Stimulated activated CD8-positive, alpha-beta memory T cell treated with anti-CD3 and anti-CD28 coated beads, Interleukin-4, amount 100 ng/mL, for 1 hour (primary cell): ENCODE measurements at places on chromosomes 4 and X.

DNA sequence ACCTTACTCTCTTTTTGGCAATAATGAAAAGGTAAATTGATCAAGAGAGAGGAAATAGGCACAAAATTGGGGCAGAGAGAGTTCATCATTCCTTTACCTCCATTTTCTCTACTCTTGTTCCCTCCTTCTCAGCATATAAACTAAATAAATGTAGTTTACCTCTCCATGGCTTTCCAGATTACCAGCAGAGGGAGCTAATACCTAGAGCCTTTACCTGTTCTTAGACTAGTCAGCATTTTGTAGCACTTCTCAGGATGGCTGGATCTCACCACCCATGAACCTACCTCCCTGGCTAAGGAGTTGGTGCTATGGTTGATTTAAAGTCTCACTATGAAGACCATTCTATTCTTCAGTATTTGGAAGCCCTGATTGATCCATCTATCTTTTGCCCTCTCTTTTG, 15.7 kb downstream of the OFD1 start:
- no peak for DNase-seq

- no peak for DNase-seq
Observed at GRCh38 chr4:21699446-21699845, 249.1 kb downstream of the KCNIP4 start.

GRCh38 chr4:35100932-35101331, 1143.4 kb downstream of the ARAP2 start:
- no peak for DNase-seq

GRCh38 chrX:133215747-133216146, 2.4 kb downstream of the TFDP3 start:
- no peak for DNase-seq

- DNase-seq: no peak
Observed at GRCh38 chr4:7917669-7918068, 22.0 kb downstream of the AFAP1 start.

DNA sequence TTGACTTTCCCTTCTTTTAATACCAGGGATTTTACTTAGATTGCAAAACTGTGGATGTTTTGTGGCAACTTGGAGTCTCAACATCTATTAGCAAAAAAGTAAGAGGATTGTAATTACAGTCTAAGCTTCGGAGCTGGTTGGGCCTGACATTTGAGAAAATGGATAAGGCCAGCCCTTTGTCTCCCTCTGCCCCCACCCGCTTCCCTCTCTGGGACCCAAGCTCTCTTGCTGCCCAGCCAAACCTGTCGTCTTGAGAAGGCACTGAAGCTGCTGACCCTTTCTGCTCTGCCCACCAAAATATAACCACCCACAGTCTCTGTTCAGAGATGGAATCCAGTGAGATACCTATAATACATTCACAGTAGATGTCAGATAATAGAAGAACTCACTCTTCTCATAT, 49.6 kb downstream of the SHROOM3 start:
- no peak for DNase-seq

GRCh38 chrX:124737771-124738170, 391.4 kb downstream of the SH2D1A start:
- no peak for DNase-seq

DNA sequence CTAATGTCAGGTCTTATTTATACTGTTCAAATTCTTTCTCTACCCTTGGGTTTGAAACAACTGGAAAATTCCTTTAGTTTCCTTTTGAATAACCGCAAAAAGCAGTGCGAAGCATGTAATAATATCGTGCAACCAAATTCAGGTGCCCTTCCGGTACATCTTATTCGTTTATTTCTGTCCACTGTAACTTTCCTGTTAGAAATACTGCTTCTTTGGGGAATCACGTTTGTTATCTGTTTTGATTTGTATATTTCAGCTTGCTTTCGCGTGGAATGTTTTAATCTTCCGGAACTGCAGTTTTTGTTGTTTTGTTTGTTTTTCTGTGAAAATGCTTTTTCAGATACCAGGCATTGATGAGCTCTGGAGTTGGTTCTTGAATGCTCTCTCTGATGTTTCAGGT, 85.7 kb upstream of the HPRT1 start:
- no peak for DNase-seq

- DNase-seq: no peak
Observed at GRCh38 chr4:3243136-3243780, 5.7 kb upstream of the MSANTD1 start.

DNA sequence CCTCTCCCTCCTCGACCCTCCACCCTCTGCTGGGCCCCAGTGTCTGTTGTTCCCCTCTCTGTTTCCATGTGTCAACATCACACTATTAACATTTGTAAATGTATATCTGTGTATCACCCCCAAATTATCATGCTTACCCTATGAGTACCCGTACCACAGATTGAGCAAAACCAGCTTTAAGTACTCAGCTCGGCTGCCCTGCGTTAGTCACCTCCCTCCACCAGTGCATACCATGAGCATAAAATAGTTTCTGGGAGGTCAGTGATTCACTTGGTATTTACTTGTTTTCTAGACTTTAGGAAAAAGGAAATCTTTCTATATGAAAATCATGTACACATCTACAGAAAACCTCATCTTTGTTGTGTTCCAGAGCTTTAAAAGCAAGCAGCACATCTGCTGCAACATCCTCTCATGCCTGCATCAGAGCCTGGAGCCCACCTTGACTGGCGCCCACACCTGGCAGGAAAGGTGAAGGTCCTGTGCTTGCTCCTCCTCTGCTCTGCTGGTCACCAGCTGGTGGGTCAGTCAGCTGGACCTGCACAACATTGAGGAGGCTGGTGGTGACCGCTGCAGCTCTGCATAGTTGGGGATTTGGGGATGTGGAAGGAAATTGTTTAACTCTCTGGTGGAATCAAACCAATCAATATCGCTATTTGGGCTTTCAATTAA, 214.4 kb upstream of the KLF3 start:
- DNase-seq: no peak

DNA sequence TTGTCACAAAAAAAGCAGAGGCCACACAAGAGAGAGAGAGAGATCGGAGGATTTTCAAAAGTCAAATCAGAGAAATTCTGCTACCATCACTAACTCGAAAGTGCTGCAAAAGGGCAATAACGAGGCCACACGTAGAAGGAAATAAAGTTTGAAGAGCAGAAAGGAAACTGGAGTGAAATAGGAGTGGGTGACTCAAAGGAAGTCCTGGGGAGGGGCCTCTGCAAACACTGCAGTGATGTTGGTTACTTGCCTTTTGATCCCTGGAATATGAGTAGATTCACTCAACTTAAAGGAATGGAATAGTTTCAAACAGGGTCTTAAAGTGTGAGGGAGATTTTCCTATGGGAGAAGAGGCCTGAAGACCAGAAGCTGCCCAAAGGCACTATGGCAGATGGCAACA, 663.4 kb upstream of the LCORL start:
- no peak for DNase-seq

GRCh38 chrX:68072041-68072440, 361.3 kb downstream of the OPHN1 start:
- no peak for DNase-seq

- no peak for DNase-seq
Observed at GRCh38 chr4:109559625-109559982, 442 bp upstream of the MCUB start.

- DNase-seq: no peak
Observed at GRCh38 chrX:129818123-129818522, 25.6 kb downstream of the ZDHHC9 start.

GRCh38 chrX:75522565-75523431, at the start of gene ZDHHC15:
Gene ZDHHC15 (minus strand): TSS chrX:75523037. CDS start chrX:75523024, 13 bp downstream.
- DNase-seq: no peak

DNA sequence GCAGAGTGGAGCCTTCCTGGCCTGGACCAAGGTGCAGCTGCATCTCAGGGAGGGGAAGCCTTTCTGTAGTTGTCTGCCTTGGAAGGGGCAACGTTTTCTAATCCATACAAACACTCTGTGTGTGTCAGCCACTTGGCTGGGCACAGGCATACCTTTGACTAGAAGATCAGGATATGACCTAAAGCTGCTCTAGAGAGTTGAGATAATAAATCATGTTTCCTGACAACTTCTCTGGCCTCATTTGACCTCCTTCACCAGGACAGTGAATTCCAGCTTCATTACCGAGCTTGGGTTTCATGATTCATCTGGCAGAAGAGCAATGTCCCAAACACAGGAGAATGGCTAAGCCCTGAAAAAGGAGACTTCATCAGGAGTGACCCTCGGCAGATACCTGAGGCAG, 89.6 kb upstream of the KIT start:
- no peak for DNase-seq

DNA sequence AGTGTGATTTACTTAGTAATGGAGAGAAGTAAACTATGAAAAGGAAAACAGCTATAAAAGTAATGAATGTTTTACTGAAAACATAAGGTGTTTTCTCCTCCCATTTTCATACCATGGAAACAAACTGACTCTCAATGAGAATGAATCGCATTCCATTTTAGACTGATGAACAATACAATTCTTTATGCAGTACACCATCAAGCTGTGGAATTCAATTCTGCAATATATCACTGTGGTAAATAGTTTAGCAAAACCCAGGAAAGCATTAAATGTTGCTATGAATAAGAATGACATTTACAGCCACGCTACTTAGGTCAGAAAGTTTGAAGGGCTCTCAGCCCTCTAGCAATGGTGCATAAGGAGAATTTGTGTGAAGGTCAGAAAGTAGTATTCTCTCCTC, 7.4 kb downstream of the DCAF8L2 start:
- no peak for DNase-seq

DNA sequence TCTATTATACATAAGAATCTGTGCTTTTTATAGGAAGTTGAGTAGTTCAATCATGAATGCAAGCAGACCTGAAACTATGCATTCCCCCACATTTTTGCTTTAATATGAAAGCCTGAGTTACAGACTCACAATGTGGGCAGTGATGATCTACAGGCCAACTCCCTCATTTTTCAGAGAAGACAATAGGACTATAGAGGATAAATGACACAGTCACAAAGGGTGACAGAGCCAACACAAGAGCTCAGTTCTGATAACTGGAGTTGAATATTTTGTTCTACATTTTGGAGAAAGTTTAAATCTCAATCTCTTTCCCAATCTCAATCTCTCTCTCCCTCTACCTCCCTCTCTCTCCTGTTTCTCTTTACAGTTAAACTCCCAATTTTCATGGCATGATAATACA, 27.0 kb downstream of the MBNL3 start:
- no peak for DNase-seq

DNA sequence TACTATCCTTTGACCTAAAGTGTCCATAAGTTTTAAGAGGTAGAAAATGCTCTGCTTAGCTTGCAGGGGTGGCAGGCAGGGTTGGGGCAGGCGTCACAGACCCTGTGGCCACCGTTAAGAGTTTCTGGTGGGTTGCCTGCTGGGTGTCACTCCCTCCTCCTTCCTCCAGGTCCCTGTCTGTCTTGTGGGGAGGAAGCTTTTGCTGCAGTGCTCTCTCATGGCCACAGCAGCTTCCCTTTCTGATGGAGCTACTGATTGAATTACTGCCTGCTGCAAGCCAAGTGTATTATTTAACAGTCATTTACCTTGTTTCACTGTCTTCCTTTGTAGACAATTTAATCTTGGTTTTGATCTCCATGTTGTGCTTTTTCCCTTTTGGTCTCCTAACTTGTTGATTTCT, 384.6 kb downstream of the IDS start:
- no peak for DNase-seq

GRCh38 chrX:44514272-44514671, 28.4 kb downstream of the FUNDC1 start:
- DNase-seq: no peak

GRCh38 chr4:78120144-78120880, 63.2 kb downstream of the FRAS1 start:
- DNase-seq: no peak

DNA sequence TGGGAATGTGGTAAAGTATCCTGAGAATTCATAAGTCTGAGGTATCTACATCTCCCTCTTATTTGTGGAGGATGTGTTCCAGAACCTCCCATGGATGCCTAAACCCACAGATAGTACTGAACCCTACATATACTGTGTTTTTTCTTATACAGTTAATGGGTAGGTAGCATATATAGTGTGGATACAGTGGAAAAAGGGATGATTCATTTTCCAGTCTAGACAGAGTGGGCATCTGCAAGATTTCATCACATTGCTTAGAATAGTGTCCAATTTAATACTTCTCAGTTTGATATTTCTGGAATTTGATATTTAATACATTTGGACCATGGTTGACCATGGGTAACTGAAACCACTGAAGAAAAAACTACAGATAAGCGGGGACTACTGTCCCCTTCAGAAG, 155.0 kb upstream of the ANKRD50 start:
- no peak for DNase-seq

- no peak for DNase-seq
Observed at GRCh38 chrX:39667736-39668482, 429.8 kb downstream of the BCOR start.

DNA sequence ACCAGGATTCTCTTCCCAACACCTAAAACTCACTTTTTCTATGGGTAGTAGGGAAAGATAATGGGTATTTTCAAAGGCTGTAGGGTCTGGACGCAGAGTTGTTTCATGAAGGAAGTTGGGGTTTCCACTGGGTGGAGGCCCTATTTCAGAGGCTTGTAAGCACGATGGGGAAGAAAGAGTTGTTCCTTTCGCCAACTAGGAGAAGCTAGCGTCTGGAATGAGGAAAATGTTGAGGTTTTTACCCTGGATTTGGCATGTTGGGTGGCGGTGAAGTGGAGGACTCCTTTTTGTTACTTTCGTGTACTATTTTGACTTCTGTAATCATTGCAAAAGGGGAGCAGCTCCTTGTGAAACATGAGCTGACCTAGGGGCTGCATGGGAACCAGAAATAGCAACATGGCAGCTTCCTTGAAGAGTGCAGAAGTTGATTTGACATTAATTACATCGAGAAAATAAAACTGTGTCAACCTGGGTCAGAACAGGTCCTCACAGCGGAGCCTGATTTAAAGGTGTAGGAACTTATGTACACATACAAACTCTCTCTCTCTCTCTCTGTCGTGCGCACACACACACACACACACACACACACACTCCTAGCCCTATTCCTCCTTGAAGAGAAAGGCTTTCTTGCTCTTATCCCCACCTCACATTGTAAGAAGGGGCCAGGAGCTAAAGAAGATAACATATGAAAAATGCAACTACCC, 19.1 kb downstream of the VSIG4 start:
- DNase-seq: no peak

GRCh38 chrX:78329486-78329885, 2.1 kb upstream of the CYSLTR1 start:
- no peak for DNase-seq

DNA sequence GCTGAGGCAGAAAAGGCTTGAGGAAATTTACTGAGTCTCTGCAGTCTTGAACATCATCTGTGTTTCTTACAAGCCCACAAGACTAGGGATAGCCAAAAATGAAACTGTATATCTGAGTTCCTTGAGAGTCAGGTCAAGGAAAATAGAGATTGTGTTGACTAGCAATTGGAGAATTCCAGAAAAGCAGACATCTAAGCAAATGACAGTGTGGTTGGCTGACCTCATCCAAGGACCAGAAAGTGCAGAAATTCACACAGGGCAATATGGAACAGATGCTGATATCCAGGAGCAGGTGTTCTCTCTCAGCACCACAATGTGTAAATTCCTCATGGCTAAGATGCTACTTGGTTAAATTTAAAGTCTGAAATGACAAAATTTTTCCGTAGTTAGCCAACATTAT, 146.4 kb downstream of the VEGFC start:
- DNase-seq: no peak

- DNase-seq: no peak
Observed at GRCh38 chr4:184793735-184794355, 31.9 kb downstream of the ACSL1 start.

- no peak for DNase-seq
Observed at GRCh38 chr4:174873931-174874330, 44.2 kb upstream of the ADAM29 start.
